GM04504 (cell line): ENCODE measurements at places on chromosomes 11 and 22.

DNA sequence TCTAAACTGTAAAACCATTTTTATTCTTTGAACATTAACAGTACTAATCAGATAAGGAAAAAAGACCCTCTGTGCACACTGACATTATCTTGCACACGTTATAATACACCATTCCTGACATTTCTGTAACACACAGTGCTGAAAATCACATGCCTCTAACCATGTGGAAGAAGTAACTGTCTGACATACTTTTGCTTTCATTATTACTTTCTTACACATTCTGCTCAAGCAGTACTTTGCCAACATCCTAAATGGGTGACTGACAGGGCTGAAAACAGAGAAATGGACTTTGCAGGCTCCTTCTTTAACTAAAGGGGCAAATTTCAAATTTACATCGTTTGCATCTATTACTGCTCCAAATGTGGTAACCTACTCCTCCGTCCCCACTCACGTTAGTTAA, 22.8 kb upstream of the TP53AIP1 start:
- no peak for DNase-seq

DNA sequence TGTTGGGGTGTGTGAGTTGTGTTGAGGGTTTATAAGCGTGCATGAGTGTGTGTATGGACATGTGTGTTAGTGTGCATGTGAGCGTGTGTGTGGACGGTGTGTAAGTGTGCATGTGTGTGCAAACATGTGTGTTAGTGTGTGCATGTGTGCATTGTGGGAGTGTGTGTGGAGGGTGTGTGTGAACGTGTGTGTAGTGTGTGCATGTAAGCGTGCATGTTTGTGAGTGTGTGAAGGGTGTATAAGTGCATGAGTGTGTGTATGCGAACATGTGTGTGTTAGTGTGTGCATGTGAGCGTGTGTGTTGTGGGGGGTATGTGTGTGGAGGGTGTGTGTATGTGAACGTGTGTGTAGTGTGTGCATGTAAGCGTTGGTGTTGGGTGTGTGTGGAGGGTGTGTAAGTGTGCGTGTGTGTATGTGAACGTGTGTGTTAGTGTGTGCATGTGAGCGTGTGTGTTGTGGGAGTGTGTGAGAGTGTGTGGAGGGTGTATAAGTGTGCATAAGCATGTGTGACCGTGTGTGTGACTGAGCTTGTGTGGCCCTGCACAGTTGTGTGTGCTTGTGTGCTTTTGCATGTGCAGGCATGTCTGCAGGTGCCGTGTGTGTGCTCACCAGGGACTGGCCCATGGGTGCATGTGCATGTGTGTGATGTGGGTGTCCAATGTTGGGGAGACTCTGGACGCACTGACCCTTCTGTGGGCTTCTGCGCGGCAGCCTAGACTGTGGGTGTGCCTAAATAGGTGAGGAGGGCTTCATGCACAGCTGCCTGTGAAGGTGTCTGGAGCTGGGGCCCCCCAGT, 866.2 kb downstream of the TBC1D22A start:
- no peak for DNase-seq

GRCh38 chr11:64776875-64777274, 1.5 kb downstream of the SF1 start:
- no peak for DNase-seq

DNA sequence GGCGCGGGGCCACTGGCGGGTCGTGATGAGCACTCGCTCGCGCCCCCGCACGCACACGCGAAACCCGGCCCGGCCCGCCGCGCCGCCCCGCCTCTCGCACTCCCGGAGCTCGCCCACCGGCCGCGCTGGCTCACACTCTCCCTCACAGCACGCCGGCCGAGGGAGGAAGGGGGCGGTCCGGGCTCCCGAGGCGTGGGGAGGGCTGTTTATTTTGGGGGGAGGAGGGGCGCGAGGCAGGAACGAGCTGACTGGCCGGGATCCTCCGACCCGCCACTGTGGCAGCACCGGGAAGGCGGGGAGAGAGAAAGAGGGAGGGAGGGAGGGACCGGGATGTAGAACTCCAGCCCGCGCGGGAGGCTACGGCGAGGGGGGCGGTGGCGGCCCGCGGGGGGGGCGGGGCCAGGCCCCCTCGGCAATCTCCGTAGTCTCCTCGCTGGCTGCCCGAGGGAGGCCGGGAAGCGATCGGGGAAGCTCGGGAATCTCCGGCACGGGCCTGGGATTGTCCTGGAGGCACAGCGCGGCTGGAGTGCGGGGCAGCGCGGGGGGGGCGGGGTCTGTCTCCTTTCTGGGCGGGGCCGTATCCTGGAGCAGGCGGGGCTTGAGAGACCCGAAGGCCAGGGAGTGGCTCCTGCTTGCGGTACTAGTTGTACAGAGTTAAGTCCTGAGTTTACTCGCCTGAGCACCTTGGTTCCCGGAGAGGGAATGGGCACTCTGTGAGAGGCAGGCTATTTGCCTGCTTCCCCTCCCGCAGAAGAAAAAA, at the start of gene RBFOX2:
TSS of gene RBFOX2 (minus strand) at position 179 of the 760 bp plus-strand sequence. CDS start 399 bp downstream, outside the sequence.
- peak; percentile 93 for DNase-seq

GRCh38 chr11:9859554-9860305, 195.9 kb downstream of the SWAP70 start:
- DNase-seq: peak; percentile 40

DNA sequence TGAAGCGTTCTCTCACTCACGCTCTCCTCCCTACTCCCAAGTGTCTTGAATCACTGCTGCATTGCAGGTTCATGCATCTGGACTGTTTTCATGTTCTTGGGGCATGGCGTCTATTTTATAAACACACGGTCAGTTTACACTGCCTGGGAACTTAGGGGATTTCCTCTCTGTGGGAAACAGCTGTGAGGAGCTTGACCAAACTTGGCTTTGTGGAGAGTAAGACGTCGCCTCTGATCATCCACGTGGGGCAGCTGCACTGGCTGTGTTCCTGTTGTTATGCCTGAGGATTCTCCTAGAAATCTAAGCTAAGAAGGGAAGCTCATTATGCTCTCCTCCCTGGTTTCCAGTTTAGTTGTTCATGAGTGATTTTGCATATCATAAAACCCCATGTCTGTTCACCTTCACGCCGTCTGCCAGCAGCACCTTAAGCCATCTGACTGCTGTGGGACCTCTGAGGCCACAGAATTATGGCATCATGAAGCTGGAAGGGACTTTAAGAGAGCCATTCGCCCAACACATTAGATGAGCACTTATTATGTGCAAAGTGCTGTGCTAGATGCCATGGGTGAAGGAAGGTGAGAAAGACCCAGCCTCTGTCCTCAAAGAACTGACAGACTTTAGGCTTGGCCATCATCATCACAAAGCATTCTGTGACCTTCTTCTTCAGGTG, 38.8 kb upstream of the POU2AF1 start:
- peak; percentile 9 for DNase-seq

- DNase-seq: no peak
These were observed 34.8 kb upstream of the SHISAL1 start for GRCh38 chr22:44347549-44347948.

GRCh38 chr11:99148352-99148751, 127.6 kb downstream of the CNTN5 start:
- DNase-seq: no peak

DNA sequence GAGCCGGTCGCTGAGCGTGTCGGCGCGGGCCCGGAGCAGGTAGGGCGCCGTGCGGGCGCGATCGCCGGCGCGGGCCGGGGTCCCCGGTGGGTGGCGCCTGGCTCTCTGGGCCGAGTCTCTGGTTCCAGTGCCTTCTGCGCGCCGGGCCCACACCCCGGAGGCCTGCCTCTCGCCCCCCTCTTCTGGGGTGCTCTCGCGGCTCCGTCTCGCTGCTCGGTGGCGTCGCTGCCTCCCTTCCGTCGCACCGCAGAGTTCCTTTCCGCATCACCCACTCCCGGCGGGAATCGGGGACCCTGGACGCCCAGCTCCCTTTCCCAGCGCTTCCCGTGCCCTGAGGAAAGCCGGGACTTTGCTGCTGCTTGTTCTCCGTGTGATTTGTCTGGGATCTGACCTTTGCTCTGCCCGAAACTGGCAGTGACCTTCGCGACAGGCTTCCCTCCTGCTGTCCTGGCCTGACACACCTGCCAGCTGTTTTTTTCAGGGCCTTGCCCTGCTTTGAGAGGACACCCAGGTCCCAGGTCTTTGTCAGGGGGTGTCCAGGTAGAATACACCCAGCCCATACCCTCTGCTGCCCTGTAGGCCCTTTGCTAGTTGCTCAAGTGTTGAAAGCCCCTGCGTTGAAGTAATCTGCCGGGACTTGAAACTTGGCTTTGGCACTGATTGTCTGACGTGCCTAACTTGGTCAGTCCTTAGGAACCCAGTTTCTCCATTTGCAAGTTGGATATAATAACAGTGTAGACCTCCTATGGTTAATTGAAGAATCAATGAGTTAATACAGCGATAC, 711 bp downstream of the FDX1 start:
- DNase-seq: no peak

- no peak for DNase-seq
These were observed 115.9 kb downstream of the ATM start for GRCh38 chr11:108338750-108339149.

- DNase-seq: no peak
These were observed 484.7 kb downstream of the INSC start for GRCh38 chr11:15599376-15599775.

DNA sequence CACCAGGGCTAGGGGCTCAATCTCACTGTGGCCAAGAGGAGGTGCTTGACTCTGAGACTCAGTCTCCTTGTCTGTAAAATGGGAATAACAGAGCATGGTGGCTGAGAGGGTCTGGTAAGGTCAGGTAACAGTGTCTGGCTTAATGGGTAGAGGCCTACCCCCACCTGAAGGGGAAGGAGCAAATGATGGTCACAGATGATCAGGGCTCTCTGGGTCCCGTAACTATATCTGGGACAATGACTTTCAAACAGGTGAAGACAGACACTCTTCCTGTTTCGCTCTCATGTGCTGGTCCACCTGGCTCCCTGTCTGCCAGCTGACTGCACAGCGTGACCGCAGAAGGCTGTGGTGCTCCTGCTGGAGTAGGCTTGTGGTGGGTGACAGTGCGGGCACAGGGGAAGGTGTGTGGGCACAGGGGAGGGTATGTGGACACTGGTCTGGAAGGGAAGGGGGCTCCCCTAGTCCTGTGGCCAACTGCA, 4.0 kb downstream of the A4GALT start:
- DNase-seq: no peak

GRCh38 chr22:42326301-42326700, 55.8 kb upstream of the TCF20 start:
- no peak for DNase-seq

DNA sequence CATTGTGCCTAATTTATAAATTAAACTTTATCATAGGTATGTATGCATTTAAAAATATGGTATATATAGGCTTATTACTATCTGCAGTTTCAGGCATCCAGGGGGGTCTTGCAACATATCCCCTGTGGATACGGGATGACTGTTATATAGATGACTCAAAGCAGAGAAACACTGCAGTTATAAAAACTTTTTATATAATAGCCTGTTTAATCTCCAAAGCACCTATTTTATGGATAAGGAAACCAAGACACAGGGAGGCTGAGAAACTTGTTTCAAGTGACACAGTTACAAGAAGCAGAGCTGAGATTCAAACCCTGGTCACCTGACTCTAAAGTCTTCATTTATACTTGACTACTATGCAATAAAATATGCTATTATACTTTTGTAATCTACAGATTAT, 897.7 kb downstream of the KCNA4 start:
- DNase-seq: no peak

GRCh38 chr11:78048561-78048960, 15.1 kb upstream of the THRSP start:
- DNase-seq: no peak

DNA sequence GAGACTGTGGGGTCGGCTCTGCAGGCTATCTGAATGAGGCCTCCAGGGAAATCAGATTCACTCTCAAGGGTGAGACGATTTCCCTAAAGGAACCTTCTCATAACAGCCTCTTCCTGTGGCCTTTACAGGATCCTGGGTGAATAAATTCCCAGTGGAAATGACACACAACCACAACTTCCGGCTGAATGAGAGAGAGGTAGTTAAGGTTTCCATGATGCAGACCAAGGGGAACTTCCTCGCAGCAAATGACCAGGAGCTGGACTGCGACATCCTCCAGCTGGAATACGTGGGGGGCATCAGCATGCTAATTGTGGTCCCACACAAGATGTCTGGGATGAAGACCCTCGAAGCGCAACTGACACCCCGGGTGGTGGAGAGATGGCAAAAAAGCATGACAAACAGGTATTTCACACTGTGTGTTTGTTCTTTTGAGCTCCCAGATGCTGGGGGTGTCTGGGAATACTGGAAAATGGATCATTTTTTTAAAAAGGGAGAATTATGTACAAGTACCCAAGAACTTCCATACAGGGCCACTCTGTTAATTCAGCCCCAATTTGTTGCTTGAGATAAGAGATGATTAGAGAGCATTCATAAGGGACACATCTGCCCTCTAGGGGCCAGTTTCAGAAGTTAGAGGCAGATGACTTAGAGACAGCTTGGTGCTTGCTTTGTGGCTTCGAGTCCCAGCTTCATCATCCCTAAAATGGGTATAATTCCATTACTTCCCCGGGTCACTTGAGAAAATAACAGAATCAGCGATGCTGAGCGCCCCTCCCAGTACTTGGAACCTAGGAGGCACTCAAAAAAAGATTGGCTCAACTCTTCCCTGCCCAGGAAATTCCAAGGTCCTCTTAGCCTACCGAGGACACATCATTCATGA, 10.2 kb downstream of the SERPIND1 start:
- DNase-seq: no peak

- DNase-seq: no peak
These were observed 63.2 kb downstream of the PACS1 start for GRCh38 chr11:66133216-66133775.
